NK-92 treated with Interleukin-12 subunit alpha and Interleukin-12 subunit beta, amount 100 ng/mL, for 24 hours (cell line): ENCODE measurements at places on chromosomes 16 and 17.

DNA sequence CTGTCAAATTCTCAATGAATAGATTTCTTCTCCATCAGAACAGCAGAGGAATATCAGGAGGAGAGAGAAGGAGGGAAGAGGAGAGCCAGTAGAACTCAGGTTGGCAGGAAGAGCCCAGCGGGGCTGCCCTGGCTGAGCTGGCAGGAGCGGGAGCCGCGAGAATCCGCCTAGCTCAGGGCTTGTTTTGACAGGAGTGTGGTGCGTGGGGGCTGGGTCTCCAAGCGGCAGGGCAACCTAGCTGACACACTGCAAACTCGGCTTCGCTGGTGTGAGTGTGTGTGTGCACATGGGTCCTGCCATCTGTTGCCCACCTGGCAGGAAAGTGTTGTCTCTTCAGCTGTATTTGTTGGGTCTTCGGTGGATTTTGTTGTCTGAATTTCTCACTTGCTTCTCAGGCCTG, 27.9 kb upstream of the BCAR1 start:
- no peak for DNase-seq

DNA sequence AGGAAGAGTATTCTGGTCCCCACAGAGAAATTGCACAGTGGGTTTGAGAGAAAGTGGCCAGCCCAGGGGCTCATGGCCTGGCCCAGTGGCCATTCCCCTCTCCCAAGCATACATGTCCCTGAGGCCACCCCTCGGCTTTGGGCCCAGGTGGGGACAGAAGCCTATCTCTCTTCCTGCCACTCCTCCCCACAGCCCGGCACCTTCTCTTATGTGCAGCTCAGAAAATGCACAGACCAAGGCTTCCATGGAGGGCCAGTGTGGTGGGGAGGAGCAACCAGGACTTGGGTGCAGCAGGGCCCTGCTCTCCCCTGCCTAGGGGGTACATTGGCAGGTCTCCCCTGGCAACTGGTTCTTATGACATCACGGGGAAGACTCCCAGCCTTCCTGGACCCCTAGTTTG, at the start of gene C16orf90:
TSS of gene C16orf90 (minus strand) at position 314 of the 400 bp plus-strand sequence. CDS start at position 246, 68 bp downstream.
- no peak for DNase-seq

- no peak for DNase-seq
These were observed 10.7 kb downstream of the SGSM2 start for GRCh38 chr17:2347805-2348685.

DNA sequence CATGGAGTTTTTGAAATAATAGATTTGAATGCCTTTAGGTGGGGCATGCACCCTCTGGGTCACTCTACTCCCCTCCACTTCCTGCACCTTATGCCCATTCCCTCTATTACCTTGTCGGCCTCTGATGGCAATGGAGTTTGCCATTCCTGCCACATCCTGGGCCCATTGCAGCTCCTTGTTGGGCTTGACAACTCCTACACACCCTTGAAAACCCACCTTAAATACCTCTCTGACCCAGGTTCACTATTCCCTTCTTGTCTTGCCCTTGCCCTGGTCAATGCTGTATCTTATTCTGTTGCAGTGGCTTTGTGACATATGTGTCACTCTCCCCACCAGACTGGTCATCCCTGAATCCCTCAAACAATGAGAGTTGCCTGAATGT, 2.4 kb downstream of the CCR7 start:
- DNase-seq = no peak

- DNase-seq = no peak
These were observed 19.6 kb upstream of the GINS2 start for GRCh38 chr16:85708338-85708737.

GRCh38 chr17:30376621-30377452, 1.9 kb upstream of the CPD start:
- DNase-seq = no peak

DNA sequence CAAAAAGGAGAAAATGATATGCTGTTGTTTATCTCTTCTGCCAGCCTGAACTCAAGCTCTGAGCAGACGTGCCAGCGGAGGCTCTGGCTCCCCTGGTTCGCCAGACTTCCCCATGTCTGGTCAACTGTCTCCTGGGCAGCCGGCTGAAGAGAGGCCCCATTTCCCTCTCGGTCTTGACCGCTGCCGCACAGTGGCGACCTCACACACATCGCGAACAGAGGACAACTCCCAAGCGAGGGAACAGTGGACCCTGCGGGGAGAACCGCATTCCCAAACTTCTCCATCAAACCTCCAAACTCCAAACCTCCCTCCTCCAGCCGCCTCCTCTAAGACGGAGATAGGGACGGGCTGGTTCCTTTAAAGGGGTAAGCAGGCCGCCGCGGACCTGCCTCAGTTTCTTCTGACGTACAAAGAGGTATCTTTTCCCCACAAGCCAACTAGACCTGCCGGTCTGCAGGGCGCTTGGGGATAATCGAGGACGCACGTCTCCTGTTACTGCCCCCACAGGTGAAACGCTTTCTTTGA, 24.9 kb upstream of the RFFL start:
- peak; percentile 60 for DNase-seq
